ENCODE measurements at places on chromosomes 3 and 15. TPM values are rescaled to one million over a fixed set of nuclear protein-coding genes. Genes with fewer than 3 reads are reported as not detected.

The CASR gene
- 72.8 TPM for total RNA-seq

The EPB42 gene
- not detected for total RNA-seq

GRCh38 chr3:114331007-114331406 lies 37.2 kb downstream of the TIGIT start:
- peaks cover 7% of the 10 kb centered on the region for H3K36me3 ChIP-seq
- no peak overlapping the region for H3K4me3 ChIP-seq
- no peaks in the 10 kb centered on the region for H3K27me3 ChIP-seq
- no peak for DNase-seq

GRCh38 chr15:28018291-28019044 lies 80.6 kb downstream of the OCA2 start:
- no peaks in the 10 kb centered on the region for H3K4me1 ChIP-seq
- H3K27ac ChIP-seq: no peak overlapping the region
- H3K4me3 ChIP-seq: no peak overlapping the region
- no peaks in the 10 kb centered on the region for H3K27me3 ChIP-seq

The GOLGA6L26 gene
- not detected for total RNA-seq

DNA sequence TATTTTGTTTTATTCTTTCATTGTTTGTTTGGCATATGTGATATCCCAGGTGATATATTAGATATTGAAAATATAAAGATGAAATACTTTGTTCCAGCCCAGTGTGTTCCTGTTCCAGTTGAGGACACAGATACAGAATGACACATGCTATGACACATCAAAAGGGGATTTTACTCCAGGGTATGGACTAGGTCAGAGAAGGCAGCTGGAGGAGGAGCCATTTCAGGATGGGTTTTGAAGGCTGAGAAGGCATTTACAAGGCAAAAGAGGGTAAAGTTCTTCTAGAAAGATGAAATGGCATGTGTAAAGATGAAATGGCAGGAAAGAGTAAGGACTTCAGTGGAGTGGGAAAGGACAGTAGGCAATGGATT lies 163.8 kb downstream of the ZIC1 start:
- H3K36me3 ChIP-seq: no peaks in the 10 kb centered on the region
- DNase-seq: no peak
- H3K27ac ChIP-seq: no peak overlapping the region
- H3K27me3 ChIP-seq: no peaks in the 10 kb centered on the region

DNA sequence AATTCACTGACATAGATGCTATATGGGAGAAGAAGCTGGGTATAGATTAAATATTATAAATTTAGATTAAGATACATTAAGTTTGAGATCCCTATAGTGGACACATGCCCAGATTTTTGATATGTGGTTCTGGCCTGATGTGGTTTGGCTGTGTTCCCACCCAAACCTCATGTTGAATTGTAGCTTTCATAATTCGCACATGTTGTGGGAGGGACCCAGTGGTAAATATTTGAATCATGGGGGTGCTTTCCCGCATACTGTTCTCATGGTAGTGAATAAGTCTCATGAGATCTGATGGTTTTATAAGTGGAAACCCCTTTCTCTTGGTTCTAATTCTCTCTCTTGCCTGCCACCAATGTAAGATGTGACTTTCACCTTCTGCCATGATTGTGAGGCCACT lies 189.4 kb upstream of the CD96 start:
- H3K27ac ChIP-seq: no peak overlapping the region
- H3K36me3 ChIP-seq: no peaks in the 10 kb centered on the region
- DNase-seq: no peak
- H3K27me3 ChIP-seq: no peaks in the 10 kb centered on the region
- no peaks in the 10 kb centered on the region for H3K4me1 ChIP-seq

The ISL2 gene
- total RNA-seq: 0.44 TPM

DNA sequence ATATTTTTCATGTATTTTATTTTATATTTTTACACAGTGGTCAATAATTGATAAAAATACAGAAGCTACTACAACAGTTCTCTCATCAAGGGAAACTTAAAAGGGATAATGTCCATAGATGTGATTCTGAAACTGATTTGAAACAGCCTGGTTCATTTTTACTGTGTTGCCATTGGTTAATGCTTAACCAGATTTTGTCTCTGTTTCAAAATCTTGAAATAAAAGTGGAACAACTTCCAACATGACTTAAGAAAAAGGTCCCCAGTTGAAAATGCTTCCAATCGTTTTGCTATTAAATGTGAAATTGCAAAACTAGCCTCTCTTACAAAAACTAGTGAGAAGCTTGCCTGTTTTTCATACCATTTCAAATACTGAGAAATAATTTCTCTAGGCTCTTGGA lies 240.7 kb downstream of the LPP start:
- H3K36me3 ChIP-seq: no peaks in the 10 kb centered on the region
- H3K4me3 ChIP-seq: no peak overlapping the region
- no peak overlapping the region for H3K27ac ChIP-seq
- H3K27me3 ChIP-seq: no peaks in the 10 kb centered on the region
- DNase-seq: no peak

DNA sequence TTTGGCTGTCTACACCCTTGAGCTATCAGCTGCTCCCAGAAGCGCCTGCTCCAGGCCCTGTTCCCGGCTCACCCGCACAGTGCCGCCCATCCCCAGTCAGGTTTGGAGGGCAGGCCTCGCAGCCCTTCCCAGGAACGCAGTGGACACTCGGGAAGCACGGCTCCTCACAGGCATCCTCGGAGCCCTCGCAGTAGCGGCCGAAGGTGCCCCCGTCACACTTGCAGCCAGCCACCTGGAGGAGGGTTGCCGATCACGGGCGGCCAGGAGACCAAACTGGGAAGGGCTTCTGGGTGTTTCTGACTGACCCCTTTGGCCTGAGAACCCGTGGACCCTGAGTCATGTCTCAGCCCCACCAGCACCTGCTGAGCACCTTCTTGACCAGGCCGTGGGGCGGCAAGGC lies 33.4 kb downstream of the MUC20 start:
- no peaks in the 10 kb centered on the region for H3K4me1 ChIP-seq
- no peaks in the 10 kb centered on the region for H3K36me3 ChIP-seq
- H3K27ac ChIP-seq: no peak overlapping the region
- no peak for DNase-seq
- H3K4me3 ChIP-seq: no peak overlapping the region

- no peak for DNase-seq
- no peaks in the 10 kb centered on the region for H3K27me3 ChIP-seq
- no peaks in the 10 kb centered on the region for H3K36me3 ChIP-seq
- H3K4me3 ChIP-seq: no peak overlapping the region
Measured at GRCh38 chr3:54349691-54350090, 227.3 kb downstream of the CACNA2D3 start.

DNA sequence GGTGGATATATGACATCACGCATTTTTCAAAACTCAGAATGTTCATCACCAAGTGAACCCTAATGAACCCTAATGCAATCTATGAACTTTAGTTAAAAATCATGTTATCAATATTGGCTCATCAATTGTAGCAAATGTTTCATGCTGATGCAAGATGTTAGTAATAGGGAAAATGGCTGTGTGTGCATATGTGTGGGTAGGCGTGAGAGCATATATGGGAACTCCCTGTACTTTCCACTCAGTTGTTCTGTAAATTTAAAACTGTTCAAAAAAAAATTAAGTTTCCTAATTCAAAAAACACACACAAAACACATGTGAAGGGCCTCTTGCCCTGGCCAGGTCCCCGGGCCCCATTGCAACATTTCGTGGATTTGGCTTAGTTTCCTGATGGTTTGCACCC lies 89.7 kb upstream of the PROK2 start:
- DNase-seq: no peak
- no peaks in the 10 kb centered on the region for H3K36me3 ChIP-seq
- H3K4me1 ChIP-seq: no peaks in the 10 kb centered on the region
- no peak overlapping the region for H3K4me3 ChIP-seq
- no peak overlapping the region for H3K27ac ChIP-seq

GRCh38 chr3:78974181-78974790 lies 793.5 kb downstream of the ROBO1 start:
- no peak overlapping the region for H3K27ac ChIP-seq
- H3K36me3 ChIP-seq: no peaks in the 10 kb centered on the region
- H3K27me3 ChIP-seq: no peaks in the 10 kb centered on the region
- H3K4me3 ChIP-seq: no peak overlapping the region
- H3K4me1 ChIP-seq: no peaks in the 10 kb centered on the region

DNA sequence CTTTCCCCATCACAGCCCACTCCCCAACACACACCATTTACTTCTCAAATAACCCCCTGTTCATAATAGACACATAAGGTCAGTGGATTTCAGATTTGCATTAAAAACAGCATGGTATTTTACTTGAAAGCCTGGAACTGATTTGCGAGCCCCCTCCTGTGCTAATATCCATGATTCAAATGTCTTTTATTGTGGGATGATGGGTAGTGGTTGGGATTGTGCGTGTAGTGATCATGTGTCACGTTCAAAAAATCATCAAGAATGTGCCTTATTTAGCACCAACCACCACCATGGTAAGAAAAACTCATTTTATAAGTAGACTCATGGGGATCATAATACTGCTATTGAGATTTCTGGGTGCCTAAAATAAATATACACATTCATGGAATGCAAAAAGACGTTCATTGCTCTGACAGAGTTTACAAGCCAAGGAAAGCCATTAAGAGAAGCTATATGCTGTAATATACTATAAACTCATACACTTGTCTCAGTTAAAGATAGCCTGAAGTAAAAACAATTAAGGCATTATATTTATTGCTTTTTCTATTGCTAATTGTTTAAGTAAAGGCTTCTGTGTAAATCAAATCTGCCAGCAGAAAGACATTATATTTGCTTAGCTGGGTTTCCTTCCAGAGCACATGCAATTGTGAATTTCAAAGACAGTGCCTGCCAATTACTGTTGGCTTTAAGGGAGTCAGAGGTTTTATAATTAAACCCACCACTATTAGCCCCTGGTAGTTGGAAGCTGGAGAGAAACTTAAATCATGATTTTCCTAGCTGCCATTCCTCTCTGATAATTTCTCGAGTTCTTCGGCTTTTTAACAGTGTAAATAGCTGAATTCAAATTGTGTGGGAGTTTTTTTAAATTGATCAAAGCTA lies 4.0 kb downstream of the TRAT1 start:
- H3K27ac ChIP-seq: no peak overlapping the region
- H3K36me3 ChIP-seq: no peaks in the 10 kb centered on the region
- H3K4me1 ChIP-seq: no peaks in the 10 kb centered on the region
- H3K27me3 ChIP-seq: no peaks in the 10 kb centered on the region
- no peak for DNase-seq

DNA sequence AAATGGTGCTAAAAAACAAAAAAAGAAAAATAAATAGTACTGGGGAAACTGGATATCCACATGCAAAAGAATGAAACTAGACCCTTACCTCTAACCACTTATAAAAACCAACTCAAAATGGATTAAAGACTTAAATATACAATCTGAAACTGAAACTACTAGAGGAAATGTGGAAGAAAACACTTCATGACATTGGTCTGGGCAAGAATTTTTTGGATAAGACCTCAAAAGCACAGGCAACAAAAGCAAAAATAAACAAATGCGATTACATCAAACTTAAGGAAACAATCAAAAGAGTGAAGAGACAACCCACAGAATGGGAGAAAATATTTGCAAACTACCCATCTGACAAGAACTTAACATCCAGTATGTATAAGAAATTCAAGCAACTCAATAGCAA lies 6.4 kb downstream of the IFT57 start:
- no peak overlapping the region for H3K27ac ChIP-seq
- H3K4me1 ChIP-seq: no peaks in the 10 kb centered on the region
- H3K27me3 ChIP-seq: no peaks in the 10 kb centered on the region
- no peak for DNase-seq
- no peak overlapping the region for H3K4me3 ChIP-seq

The STAC gene
- total RNA-seq: 6.2 TPM
